ENCODE measurements at places on chromosomes 13 and 19.

- DNase-seq: no peak
Measured at GRCh38 chr19:5018224-5019015, 49.5 kb downstream of the KDM4B start.

- DNase-seq: peak; percentile 18
Measured at GRCh38 chr19:2166741-2167738, 3.3 kb downstream of the DOT1L start.

- no peak for DNase-seq
Measured at GRCh38 chr13:98254513-98254912, 77.4 kb upstream of the RNF113B start.

DNA sequence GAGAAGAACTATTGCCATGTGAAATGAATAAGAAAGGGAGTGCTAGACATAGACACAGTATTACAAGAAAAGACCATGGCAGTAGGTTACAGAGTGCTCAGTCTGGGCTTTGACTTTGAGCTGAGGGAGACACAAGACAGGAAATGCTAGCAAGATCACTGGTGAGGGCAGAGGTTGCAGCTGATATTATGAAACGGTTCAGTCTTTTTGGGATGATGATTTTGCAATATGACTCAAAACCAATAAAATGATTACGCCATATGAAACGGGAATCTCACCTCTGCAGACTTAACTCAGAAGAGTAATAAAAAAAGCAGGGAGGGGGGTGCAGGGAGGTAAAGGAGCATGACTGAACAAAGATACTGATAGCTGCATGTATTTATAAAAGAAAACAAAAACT lies 123.1 kb downstream of the RBM26 start:
- no peak for DNase-seq

Measured in T1000 (cell line).